ENCODE measurements at places on chromosomes 13 and 19. TPM values are rescaled to one million over a fixed set of nuclear protein-coding genes. Genes with fewer than 3 reads are reported as not detected.

DNA sequence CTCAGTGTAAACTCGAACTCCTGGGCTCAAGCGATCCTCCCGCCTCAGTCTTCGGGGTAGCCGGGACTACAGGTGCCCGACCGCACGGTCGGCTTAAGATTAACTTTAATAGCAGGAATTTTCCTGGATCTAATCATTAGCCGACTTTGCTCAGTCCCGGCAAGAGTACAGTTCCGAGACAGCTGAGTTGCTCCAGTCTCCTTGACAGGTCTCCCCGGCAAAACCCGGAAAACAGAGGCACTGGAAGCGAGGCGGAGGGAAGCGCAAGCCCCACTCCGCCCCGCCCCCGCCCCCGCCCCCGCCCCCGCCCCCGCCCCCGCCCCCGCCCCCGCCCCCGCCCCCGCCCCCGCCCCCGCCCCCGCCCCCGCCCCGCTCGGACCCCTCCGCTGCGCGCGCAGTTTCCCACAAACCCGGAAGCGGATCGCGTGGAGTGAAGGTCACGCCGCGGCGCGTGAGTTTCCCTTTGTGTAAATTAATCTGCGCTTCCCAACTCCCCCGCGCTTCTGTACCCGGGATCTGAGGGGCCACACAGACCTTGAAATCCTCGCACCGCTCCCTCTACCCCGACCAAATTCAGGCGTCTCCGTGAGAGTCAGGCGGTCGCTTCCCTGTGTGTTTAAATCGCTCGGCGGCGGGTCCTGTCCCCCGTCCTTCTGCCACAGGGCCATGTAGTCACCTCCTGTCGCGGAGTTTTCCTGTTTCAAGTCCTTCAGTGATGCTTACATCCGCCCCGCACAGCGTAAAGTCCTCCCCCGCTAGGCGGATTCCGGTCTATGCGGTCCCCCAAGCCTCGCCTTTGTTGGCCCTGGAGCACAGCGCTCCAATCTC is at the start of gene ZNF480:
Gene ZNF480 (plus strand): TSS at position 397 of the 828 bp plus-strand sequence. CDS start 3,244 bp downstream, outside the sequence.
- peak; percentile 70 for DNase-seq

DNA sequence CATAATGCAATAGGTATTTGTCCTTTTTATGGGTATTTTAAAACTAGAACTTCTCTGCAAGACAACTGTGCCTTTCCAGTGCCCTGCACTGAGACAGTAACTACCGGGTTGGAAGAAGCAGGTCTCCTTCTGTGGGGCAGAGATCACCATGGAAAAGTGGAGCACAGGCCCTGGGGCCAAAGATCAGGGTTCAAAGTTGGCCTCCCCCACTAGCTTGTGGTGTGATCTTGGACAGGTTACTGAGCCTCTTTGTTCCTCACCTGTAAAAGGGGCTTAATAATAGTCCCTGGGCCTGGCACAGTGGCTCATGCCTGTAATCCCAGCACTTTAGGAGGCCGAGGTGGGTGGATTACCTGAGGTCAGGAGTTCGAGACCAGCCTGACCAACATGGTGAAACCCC is 68.3 kb downstream of the CEBPG start:
- no peak for DNase-seq

- DNase-seq, result no peak
Observed at GRCh38 chr19:1558552-1558951, 9.6 kb downstream of the MEX3D start.

- DNase-seq, result no peak
Observed at GRCh38 chr19:54160182-54160811, 776 bp upstream of the LENG1 start.

DNA sequence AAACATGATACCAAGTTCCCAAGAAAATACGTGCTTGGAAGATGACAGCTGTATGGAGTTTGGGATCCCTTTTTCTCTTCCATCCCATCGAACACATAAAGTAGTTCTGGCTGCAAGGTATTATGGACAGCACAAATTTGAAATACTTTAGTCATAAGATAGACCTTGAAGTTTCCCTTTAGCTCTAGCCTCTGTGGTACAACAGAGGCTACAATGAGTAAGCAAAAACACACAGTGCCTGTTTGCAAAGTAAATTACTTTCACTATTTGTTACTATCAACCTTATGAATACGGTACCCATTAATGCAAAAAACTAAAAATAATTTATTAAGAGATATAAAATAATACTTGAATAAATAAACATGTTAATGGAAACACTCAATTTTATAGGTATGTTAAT is 21.0 kb upstream of the LRCH1 start:
- no peak for DNase-seq

DNA sequence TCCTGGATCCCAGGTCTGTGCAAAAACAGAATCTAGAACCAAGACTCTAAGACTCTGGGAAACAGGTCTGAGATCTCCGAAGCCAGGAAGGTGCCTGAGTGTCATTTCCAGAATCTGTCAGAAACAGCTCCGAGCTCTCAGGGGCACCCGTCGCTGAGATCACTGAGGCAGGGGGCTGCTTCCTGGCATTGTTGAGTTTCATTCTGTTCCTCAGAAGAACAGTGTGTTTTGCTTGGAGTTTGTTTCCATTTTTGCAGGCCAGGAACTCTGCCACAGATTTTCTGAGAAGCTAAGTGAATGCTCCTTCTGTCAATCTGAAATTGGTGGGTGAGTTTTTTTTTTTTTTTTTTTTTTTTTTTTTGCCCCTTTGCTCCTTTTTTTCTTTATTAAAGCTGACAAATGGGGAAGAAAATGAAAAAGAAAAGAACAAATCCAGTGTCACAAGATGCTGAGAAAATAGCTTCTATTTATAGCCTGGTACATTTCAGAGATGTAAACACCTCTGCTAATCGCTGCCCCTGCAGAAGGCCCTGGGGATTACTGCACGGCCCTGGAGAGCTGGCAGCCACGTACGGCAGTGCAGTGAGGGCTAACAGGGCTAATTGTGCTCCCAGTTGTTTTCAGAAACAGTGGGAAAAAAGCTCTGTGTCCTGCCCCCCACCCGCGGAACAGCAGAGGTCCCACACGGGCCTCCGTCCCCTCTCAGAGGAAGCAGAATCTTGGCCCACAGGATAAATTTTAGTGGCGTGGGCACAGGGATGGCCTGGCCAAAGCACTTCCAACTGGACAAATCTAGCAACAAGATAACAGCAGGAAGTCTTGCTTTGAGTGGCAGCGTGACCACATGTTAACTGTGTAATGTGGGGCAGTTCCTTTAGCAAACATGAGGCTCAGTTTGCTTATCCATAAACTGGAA is 237.6 kb upstream of the IRS2 start:
- no peak for DNase-seq

DNA sequence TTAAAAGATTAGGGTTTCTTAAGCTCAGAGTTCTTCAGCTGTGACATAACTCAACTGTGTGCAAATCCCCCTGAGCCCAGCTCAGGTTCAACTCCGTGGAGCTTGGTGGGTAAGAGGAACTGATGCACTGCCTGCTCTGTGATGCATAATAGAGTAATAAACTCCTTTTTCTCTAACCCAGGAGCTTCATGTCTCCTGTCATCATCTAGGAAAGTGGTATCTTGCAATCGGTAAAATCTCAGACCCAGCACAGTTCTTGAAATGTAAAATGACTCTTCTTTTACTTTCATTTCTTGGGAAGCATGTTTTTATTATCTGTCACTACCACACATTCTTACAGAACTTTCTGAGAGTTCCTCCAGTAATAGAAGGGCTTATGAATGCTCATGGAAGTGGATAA is 123.8 kb upstream of the PCDH9 start:
- no peak for DNase-seq

DNA sequence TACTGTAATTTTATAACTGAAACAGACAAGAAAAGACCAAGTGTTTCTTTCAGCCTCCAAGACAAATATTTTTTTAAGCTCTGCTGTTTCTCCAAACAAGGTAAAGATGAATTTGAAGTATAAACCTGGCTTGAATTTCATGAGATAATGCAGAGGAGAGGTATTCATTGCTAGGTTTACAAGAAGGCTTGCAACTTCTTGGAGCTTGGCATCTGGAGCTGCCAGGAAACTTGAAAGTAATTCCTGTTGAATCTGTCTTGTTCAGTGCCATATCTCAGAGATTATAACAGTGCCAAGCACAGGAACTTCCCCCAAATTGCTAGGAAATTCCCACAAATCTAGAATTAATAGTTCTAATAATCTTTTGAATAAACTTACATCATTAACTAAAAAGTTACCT is 70.9 kb downstream of the CDK8 start:
- no peak for DNase-seq

- no peak for DNase-seq
Observed at GRCh38 chr13:110300090-110300815, 6.7 kb downstream of the COL4A1 start.

- DNase-seq, result no peak
Observed at GRCh38 chr13:113403255-113404104, 39.5 kb upstream of the GRTP1 start.

- DNase-seq, result no peak
Observed at GRCh38 chr13:51785712-51786424, 18.1 kb downstream of the DHRS12 start.

GRCh38 chr19:18274781-18275356 is 617 bp upstream of the IQCN start:
- no peak for DNase-seq

DNA sequence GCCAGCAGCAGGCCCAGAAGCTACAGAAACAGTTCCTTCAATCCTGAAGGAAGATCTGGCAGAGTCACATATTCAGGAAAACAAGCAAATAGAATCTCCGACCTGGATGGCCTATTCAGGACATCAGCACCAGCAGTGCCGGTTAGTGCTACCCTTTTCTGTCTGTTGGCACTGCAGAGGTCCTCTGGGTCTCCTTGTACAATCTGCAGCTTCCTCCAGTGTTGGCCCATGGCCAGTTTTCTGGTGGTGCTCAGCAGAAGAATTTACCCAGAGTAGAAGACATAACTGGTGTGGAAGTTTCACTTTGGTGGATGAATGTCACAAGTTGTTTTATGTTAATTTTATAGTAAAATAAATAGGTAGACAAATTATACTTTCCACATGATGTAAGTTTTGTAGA is 498.1 kb downstream of the COG6 start:
- DNase-seq, result no peak

The CGB3 gene
- polyA plus RNA-seq, result not detected

The SYDE1 gene
- 18.2 TPM for polyA plus RNA-seq

The ZNF83 gene
- 78.4 TPM for polyA plus RNA-seq

The SYCN gene
- polyA plus RNA-seq, result not detected

The MTUS2 gene
- polyA plus RNA-seq, result 0.89 TPM

The RNF225 gene
- polyA plus RNA-seq, result 0.10 TPM
